ENCODE measurements at places on chromosomes 7 and 10.

GRCh38 chr7:128120116-128120515 lies 88.9 kb upstream of the LRRC4 start:
- DNase-seq = no peak

- no peak for DNase-seq
These were observed 66.0 kb downstream of the CLEC2L start for GRCh38 chr7:139589474-139589873.

DNA sequence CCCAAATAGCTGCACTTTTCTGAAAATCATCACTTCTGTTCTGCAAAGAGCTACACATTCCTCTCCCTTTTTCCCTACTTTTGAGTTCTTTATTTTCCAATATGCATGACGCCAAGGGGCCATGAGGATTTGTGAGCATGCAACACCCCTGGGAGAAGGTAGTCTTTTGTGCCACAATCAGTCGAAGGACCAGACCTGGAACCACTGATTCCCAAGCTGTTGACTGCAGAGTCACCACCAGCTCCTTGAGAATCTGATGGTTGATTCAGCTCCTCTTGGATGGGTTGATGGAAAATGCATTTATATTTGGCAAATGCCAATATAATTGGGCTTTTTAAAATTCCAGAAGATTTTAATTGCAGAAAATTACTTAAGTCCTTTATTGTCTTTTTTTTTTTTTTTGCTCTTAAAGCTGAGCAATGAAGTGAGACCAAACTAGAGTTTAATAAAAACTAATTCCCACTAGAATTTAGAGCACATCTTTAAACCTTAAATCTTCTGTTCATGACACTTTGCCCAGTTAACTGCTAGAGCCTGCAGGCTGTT lies 554.1 kb downstream of the TNS3 start:
- no peak for DNase-seq

- DNase-seq = peak; percentile 6
These were observed 734 bp downstream of the PTPN12 start for GRCh38 chr7:77537778-77538280.

- no peak for DNase-seq
These were observed 497.5 kb upstream of the KLF6 start for GRCh38 chr10:4282496-4282895.

- DNase-seq = no peak
These were observed 26.1 kb downstream of the STRA8 start for GRCh38 chr7:135259702-135260101.

GRCh38 chr10:34473174-34474008 lies 341.7 kb downstream of the PARD3 start:
- DNase-seq = no peak

- no peak for DNase-seq
These were observed 35.3 kb upstream of the HIBADH start for GRCh38 chr7:27697861-27698430.

DNA sequence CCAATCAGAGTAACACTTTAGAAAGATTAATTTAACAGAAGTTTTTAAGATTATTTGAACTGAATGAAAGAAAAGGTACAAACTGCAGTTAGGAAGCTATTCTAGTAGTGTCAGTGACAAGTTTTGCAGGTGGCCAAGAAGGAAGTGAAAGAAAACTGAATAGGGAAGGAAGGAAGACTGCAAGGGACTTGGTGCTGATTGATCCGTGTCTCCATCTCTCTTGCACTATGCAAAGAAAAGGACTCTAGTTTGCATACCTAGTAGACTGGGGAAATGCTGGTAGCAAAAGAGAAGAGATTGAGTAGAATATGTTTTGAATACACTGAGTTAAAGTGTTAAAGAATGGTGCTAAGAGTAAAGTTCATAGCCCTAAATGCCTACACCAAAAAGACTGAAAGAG lies 33.0 kb downstream of the OR6V1 start:
- DNase-seq = no peak

DNA sequence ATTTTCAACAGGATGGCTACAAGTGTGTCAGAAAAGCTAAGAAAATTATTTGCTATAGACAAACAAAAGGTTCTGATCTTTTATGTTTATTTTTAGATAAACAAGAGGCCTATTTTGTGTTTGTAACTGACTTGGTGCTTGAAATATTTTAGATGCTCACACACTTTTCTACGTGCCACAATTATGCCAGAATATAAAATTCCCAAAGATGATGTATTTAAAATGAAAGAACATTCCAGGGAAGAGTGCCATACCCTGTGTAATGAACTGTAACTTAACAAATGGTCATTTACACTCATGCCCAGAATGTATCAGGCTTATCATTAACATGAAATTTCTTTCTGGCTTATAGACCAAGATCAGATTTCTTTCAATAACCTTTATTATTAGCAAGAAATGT lies 144.9 kb upstream of the MTPN start:
- no peak for DNase-seq

GRCh38 chr10:132687893-132688579 lies 97.9 kb downstream of the NKX6-2 start:
- no peak for DNase-seq

- no peak for DNase-seq
These were observed 63.3 kb downstream of the ELFN1 start for GRCh38 chr7:1733206-1733907.

- DNase-seq = no peak
These were observed 21.7 kb upstream of the GALNTL5 start for GRCh38 chr7:151934584-151934983.

GRCh38 chr10:20955355-20955893 lies 58.3 kb upstream of the NEBL start:
- DNase-seq = no peak

GRCh38 chr10:73096041-73096448 lies 621 bp downstream of the P4HA1 start:
- DNase-seq = peak; percentile 43

DNA sequence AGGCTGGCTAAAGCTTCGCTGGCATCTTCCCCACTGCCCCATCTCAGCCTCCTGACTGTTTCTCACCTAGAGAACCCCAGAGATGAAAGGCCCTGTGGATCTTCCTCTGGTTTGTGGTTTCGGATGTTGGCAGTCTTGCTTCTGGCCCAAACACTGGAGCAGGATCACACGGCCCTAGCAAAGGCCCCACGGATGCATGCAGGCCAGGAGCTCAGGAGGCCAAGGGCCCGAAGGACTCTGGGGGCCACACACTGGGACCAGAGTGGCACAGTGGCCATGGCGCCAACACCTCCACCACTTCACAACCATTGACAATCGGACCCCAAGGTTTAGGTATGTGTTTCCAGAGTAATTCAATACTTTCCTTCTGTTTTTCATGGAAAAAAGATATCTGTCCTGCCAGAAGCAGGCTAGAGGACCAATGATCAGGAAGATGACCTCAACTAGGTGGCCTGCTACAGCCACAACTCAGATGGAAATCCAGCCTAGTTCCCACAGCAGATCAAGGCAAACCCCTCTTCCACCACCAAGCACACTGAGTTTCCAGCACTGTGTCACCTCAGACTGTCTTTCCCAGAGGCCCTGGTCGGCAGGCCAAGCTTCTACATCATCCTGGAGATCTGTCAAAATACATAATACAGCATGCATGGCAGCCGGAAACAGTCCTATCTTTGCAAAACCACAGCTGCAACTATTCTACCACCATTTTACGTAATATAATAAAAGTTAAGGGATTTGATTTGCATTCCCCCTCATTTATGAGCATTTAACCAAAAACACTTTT lies 53.0 kb downstream of the CTBP2 start:
- DNase-seq = no peak

GRCh38 chr10:78335371-78335690 lies 301.7 kb downstream of the RPS24 start:
- DNase-seq = no peak

GRCh38 chr7:22001345-22002004 lies 55.8 kb upstream of the CDCA7L start:
- no peak for DNase-seq

GRCh38 chr7:150412016-150412415 lies 32.9 kb downstream of the ZNF775 start:
- no peak for DNase-seq

- no peak for DNase-seq
These were observed 85.2 kb upstream of the CACNA2D1 start for GRCh38 chr7:82528577-82529310.

DNA sequence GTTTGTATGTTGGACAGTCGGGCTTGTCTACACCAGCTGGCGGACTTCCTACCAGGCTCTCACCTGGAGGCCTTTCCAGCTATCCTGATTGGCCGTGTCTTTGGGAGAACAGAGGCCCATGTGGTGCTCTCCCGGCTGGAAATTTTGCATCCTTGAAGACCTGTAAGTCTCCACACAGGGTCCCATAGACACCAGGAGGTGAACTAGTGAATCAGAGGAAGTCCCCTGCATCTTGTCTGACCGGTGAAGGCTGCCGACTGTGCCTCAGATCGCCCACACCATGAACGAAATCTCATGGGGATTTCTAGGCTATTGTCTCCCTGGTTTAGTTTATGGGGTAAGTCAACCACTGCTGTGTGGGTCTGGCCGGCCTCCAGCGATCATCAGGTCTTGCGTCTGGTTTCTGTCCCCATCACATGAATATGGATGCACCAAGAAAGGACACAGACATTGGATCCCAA lies 108.4 kb upstream of the LYZL2 start:
- DNase-seq = no peak

DNA sequence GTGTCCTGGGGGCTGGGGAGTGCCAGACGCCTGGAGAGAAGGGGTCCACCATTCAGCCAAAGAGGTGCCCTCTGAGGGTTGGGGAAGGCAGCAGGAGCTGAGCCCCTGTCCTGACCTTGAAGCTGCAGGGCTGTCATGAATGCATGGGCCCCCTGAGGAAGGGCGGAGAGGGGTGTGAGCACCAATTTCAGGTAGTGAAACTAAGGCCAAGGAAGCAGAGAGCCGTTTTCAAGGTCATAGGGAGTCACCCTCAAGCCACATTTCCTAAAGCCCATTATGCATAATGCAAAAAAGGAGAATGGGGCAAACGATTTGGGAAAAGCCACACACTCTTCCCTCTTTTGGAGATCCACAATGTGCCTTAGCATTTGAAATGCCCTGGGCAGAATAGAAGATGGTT lies 37.2 kb downstream of the FIGNL1 start:
- DNase-seq = no peak

- no peak for DNase-seq
These were observed 211.4 kb upstream of the MDFIC start for GRCh38 chr7:114710499-114710898.

DNA sequence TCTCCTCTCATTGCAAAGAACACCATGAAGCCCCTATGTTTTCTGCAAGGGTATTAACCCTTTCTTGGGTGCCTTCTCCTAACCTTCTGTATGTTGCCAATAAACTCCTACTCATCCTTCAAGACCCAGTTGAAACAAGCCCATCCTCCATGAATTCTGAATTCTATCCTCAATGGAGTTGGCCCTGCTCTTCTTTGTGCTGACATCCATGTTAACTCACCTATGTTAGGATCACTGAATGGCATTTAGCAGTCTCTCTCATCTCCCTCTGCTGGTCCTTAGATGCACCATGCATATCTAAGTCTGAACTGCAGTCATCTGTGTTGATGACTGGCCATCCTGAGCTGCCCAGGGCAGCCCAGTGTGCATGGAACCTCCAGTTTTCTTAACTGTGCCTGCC lies 129.8 kb downstream of the BUB3 start:
- no peak for DNase-seq

DNA sequence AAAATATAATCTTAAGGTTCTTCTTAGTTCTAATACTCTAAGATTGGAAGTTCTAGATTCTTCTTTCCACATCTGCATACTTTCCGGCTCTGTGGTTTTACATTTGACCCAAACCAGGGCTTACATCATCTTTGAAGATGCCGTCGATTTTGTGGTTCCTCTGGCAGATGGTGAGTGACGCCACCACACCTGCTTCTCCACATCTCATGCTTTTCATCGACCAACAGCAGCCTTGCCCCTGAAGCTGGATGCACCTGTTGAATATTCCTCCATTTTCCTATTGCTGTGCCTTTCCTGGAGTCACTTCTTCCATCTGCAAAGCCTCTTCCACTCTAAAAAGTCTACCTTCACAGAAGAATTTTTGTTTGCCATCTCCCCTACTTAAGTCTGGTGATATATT lies 121.3 kb downstream of the PRKCQ start:
- no peak for DNase-seq

- no peak for DNase-seq
These were observed 307.8 kb downstream of the GPAM start for GRCh38 chr10:111875725-111876124.

- DNase-seq = peak; percentile 73
These were observed 45.7 kb downstream of the IKZF1 start for GRCh38 chr7:50349963-50350944.

GRCh38 chr10:14120812-14121211 lies 209.9 kb downstream of the FRMD4A start:
- no peak for DNase-seq

DNA sequence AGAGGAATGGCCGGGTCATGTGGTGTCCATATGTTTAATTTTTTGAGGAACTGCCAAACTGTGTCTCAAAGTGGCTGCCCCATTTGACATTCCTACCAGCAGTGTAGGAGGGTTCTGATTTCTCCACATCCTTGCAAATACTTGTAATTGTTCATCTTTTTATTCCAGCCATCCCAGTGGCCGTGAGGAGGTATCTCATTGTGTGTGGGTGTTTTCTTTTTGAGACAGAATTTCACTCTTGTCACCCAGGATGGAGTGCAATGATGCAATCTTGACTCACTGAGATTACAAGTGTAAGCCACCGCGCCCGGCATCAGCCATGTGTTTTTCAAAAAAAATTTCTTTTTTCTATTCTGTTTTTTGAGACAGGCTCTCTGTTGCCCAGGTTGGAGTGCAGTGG lies 38.7 kb upstream of the DLG5 start:
- no peak for DNase-seq

GRCh38 chr7:119197877-119198527 lies 973.5 kb downstream of the ANKRD7 start:
- no peak for DNase-seq

DNA sequence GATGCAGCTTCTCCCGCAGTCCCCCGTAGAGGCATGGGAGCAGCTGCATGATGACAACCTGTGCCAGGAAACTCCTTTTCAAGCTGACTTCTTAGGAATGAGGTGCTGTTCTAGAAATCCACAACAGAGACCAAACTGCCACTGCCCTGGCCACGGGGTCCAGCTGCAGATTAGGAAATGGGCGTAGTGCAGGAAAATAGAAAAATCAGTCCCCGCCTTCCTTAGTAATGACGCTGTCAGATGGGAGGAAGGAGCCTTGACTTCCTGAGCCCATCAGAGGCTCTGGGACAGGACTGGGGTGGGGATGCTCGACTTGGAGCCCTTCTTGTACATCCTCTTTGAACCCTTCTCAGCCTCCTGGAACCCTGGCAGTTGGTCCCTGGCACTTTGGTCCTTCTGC lies 227.8 kb upstream of the GRB10 start:
- no peak for DNase-seq

DNA sequence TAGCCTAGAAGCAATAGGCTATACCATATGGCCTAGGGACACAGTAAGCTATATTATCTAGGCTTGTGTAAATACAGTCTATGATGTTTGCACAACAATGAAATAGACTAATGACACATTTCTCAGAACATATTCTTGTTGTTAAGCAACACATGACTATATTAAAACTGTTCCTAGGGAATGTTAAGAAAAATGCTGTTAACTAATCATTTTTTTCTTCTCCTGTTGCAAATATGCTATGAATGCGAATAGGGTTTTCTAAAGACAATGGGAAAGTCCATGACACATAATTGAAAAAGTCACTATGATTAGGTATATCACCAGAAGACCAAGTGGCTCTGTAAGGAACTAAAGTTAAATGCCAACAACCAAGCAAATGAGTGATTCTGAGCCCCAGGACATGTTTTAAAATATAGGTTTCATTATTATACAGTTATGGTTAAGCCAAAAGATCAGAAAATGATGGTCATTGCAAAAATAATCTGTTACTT lies 454.0 kb upstream of the SORCS1 start:
- no peak for DNase-seq

Data from activated T-helper 1 cell treated with anti-CD3 and anti-CD28 coated beads, Interleukin-2, amount 50 U/mL, for 16 hours (primary cell).